Amygdala (tissue), 56 donors: ENCODE measurements at places on chromosomes 3 and 15.

DNA sequence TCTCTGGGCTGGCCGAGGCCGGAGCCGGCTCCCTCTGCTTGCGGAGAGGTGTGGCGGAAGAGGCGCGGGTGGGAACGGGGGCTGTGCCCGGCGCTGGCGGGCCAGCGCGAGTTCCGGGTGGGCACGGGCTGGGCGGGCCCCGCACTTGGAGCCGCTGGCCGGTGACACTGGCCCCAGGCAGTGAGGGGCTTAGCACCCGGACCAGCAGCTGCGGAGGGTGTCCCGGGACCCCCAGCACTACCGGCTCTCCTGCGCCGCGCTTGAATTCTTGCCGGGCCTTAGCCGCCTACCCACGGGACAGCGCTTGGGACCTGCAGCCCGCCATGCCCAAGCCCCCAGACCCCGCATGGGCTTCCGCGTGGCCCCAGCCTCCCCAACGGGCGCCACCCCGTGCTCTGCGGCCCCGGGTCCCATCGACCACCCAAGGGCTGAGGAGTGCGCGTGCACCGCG lies 736.3 kb upstream of the ARRDC4 start:
- DNase-seq, result no peak

DNA sequence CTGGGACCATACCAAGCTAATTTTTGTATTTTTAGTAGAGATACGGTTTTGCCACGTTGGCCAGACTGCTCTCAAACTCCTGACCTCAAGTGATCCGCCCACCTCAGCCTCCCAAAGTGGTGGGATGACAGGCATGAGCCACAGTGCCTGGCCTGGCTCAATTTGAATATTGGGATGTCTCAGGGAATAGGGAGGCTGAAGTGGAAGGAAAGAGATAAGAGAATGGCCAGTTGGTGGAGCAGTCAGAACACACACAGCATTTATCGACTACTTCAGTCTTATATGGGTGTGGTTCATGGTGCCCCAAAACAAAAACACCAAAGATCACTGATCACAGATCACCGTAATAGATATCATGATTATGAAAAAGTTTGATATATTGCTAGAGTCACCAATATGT lies 144.4 kb downstream of the GMNC start:
- DNase-seq, result no peak

DNA sequence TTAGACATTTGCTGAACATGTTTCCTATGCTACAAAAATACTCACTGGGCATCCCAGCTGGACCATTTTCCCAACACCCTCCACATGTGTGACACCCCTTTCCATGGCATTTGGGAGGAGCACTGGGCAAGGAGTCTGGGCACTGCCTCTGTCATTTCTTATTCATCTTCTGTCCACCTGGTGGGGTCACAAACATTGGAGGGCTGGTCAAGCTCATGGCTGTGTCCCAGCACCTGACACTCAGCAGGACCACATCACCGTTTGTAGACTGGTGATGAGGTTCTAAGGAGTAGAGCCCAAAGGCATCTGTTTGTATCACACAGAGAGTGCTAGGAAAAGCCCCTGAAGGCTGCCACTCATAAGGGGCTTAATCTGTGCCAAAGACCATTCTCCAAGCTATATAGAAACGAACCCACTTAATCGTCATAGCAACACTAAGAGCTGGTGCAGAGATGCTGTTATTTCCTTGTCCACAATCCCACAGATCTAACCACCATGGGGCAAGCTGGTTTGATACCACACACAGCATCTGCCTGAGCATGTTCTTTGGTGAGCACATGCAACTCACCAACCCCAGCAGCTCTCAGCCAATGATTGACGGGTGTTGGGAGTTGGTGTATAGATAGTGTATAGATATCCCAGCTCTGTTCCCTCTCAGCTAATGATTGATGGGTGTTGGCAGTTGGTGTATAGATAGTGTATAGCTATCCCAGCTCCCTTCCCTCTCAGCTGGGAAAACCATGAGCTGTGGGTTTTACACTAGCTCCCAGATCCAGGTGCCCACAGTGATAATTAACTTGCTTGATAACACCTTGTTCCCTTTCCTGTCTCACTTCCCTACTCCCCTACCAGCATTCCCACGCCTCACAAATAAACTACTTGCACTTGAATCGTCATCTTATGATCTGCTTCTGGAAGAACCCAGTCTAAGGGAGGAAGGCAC lies 42.7 kb upstream of the ATP2B2 start:
- no peak for DNase-seq

DNA sequence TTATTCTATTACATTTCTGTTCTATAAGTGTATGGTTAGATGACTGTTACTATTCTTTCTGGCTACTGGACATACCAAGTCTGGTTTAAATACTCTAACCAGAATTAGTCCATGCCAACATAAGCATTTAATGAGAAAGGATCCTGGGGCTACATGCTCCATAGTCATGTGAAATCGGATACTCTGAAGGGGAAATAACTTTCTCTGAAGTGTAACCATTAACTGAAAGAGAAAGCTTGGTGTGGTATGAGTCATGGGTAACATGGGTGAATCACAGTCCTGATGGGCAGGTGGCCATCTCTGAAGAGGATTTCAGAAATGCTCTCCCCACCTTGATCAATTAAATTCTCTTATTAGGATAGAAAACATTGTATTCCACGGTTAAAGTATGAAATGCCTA lies 69.4 kb downstream of the FHIT start:
- no peak for DNase-seq

- DNase-seq, result no peak
Measured at GRCh38 chr15:51348688-51349087, 7.2 kb downstream of the GLDN start.

GRCh38 chr3:129207479-129207878 lies 23.8 kb upstream of the CNBP start:
- no peak for DNase-seq
